Putamen (tissue), 1 donor: ENCODE measurements at places on chromosomes 13 and 19.

GRCh38 chr19:35081201-35081600 lies 34.4 kb upstream of the FXYD3 start:
- DNase-seq, result no peak

DNA sequence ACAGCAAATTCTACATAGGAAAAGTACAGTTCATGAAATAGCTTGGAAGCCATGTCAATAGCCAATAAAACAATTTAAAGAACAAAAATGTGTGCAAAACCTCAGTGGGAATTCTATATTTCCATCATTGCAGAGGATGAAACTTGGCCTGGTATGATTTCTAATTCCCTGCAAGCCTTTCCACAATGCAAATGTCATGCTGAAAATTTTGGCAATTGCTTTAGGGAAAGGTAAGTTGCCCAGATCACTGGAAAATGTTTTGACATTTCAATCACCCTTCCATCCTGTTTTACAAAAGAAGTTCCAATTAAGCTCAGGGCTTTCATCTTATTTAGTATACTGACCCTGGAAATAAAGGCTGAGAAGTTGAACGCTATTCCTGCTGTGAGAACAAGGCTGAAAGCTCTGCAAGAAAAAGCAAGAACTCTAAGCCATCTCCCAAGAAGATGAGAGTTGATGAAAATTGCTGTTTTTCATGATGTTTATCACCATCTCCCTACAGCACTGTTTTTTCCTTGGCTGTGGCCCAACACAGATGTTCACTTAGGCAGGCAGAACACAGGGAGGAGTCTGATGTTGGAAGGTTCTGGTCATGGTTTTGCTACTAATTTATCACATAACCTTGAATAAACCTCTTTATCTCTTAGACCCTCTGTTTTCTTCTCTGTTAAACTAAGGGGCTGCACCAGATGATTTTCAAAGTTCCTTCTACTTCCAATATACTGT lies 263.7 kb downstream of the KCTD12 start:
- DNase-seq, result no peak

DNA sequence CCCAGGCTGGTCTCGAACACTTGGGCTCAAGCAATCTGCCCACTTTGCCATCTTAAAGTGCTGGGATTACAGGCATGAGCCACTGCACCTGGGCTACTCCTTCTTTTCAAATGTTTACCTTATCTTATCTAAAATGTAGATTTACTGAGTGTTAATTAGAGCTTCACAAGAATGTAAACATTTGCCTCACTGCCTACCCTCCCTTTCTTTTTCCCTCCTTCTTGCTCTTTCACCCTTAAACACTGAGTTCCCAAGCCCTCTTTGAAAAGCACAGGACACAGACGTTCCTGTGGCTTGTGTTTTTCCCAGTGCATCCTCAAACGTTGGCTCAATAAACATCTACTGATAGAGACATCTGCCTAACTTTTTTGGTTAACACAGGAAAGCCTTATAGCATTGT lies 32.7 kb upstream of the CYSLTR2 start:
- no peak for DNase-seq

GRCh38 chr13:110921209-110921608 lies 6.3 kb upstream of the ANKRD10 start:
- DNase-seq, result no peak

DNA sequence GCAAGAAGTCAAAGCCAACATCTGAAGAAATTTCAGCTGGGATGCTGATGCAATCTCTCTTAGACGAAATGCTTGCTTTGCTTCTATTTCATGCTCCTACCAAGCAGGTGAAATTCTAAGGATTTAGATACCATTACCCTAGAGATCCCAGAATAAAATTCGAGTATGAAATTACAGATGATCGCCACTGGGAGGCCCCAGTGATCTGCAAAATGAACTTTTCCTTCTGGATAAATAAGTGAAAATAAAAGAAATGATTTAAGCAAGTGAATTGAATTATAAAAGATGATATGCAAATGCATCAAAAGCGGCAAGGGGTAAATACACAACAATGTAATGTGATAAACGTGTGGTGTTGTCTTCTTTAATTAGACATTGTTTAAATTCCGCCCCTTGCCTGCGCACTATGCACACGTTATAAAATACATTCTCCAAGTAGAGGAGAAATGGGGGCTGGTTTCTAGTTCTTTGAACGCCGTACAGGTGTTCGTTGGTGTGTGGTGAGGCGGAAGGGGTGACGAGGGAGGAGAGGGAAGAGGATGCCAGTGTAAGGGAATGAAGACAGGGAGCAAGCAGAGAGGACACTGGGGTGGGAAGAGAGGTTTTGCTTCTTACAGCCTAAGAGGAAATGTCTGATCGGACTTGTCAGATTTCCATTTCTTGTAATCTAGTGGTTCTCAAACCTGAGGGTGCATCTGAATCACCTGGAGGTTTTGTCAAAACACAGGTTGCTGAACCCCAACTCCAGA lies 58.0 kb downstream of the ERCC5 start:
- DNase-seq, result no peak
